GM06990 (cell line): ENCODE measurements at places on chromosomes 12 and 14.

GRCh38 chr12:48281811-48282210, 68.9 kb downstream of the ZNF641 start:
- no peak for DNase-seq

DNA sequence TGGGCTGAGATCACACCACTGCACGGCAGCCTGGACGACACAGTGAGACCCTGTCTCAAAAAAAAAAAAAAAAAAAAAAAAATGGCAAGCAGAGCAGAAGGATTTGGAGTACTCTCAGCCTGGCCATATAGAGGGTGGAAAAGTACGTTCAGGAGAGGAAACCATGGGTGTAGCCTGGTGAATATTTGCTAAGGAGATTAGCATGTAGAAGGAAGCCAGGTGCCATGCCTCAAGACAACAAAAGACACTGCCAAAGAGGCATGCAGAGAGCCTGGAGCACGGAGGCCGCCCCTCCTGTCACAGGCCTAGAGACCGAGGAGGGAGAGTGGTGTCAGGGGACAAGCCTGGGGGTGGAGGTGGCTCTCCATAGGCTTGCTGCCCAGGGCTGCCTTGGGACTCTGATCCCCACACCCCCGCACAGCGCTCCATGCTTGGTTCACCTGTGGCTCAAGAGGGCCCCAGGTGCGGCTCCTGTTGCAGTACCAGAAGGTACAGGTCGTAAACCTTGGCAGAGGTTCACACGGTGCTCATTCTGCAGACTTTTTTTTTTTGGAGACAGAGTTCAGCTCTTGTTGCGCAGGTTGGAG, 27.9 kb upstream of the DEGS2 start:
- DNase-seq = no peak

DNA sequence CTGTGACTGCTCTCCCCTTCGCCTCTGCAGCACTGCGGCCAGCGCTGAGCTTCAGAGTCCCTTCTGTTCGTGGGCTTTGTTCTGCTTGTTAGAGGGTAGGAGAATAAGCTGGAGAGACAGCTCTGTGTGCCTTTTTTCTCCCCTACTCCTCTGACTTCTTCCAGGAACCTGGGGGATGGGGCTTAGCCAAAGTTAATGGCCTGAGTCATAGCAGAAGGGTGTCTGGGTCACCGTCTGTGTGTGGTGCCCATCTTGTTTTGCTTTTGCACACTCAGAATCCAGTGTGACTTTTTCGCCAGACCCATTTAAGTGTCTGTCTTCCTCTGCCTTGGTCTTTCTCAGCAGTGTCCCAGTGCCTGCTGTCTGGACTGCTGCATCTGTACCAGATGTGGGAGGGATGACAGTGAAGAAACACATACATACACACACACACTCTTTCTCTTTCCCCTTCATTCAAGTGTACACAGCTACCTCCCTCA, 3.0 kb downstream of the KIF5A start:
- DNase-seq = no peak

- DNase-seq = no peak
Measured at GRCh38 chr12:109182041-109182839, 65.9 kb downstream of the ACACB start.

DNA sequence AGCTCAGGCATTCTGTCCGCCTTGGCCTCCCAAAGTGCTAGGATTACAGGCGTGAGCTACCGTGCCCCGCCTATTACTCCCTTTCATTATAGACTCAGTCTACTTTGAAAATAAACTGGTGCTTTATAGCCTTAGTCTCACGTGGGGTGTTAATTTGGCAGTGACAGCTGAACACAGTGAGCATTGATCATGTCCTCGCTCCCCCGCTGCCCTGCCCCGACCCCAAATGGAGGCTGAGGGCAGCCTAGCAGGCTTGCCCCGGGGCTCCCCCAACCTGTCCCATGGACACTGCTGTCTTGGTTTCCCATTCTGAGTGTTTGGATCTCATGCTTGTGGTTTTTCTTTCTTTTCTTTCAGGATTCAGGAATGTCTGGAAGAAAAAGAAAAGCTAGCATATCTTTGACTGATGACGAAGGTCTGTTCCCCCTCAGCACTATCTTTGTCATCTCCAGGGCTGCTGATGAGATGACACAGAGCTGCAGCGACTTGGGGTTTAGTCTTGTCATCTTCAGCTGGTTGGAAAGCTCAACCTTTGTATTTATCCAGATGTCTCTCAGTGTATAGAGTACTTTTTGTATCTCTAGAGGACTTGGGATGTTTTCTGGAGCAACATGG, 42.2 kb downstream of the EP400 start:
- no peak for DNase-seq

- DNase-seq = no peak
Measured at GRCh38 chr14:23215421-23215820, 22.3 kb upstream of the RNF212B start.

- no peak for DNase-seq
Measured at GRCh38 chr12:105401198-105401597, 70.7 kb downstream of the C12orf75 start.

- peak; percentile 40 for DNase-seq
Measured at GRCh38 chr14:78403278-78403815, 233.2 kb downstream of the NRXN3 start.
